ENCODE measurements at places on chromosomes 5 and 9.

DNA sequence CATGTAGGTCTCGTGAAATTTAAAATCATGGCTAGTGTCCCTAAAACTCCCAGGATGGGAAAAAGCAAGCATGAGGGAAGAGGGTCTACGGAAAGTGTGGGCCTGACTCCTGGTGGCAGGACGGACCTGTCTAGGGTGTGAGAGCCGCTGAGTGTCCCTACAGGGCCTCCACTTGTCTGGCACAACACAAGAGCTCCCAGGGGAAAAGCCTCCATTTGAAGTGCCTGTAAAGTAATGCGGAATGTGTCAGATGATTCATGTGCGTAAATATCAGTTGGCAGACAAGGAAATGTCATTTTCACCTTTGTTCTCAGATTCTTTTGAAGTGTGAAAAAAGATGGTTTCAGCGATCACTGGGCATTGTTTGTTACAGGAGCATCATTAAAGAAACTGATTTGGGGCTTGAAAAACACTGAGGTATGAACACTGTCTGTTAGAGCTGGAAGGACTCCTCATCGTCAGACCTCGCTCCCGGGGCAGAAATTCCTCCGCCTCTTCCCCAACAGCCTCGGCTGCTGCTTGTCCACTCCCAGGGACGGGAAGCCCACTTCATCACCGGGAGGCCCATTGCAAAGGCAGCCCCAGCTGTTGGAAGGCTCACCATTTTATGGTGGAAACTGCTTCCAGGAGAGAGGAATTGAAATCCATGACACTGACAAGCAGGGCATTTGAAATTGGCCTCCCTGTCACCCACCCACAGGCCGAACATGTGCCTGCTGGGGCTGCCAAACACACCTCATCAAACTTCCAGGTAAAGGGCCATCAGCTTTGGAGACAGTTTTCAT lies 240.8 kb downstream of the FSTL4 start:
- no peak for DNase-seq

GRCh38 chr9:31103836-31104235 lies 1280.6 kb upstream of the ACO1 start:
- DNase-seq, result no peak

DNA sequence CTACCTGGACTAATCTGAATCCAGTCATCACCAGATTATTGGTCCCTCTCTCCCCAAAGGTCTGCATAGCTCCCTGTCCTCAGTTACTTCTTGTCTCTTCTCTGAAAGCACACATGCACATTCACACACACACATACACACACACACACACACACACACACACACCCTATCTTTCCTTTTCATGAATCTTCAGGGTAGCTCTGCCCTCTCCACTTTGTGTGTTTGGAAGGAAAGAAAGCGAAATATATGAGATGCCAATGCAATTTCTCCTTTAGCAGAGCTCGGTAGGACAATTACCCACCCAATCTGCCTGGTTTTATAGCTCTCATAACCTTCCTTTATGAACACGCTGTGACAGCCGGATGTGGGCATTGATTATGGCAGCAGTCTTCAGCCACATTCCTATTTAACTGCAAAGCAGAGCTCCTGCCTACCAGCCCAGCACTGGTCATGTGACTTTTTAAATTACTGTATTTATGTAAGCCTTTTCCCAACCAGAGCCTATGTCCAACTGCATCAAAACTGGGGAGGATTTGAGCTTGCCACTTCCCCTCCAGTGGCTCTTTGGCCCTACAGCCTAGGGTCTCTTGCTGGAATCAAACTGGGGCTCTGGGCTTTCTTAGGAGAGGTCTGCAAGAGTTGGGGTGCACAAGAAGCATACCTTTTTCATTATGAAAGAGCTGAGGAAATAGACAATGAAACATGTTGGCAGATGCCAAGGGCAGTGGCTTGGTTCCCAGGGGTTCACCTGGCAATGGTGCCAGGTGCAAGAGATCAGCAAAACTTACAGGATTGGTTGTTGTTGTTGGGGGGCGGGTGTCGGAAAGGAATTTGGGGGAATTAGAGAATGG lies 20.8 kb upstream of the MATR3 start:
- DNase-seq, result no peak

- no peak for DNase-seq
Observed at GRCh38 chr5:39157701-39158100, 61.7 kb downstream of the FYB1 start.

GRCh38 chr5:173493040-173493439 lies 123.4 kb downstream of the BOD1 start:
- no peak for DNase-seq

GRCh38 chr9:129840034-129840433 lies 4.8 kb downstream of the USP20 start:
- DNase-seq, result no peak

- no peak for DNase-seq
Observed at GRCh38 chr5:57833489-57833888, 350.9 kb upstream of the ACTBL2 start.

DNA sequence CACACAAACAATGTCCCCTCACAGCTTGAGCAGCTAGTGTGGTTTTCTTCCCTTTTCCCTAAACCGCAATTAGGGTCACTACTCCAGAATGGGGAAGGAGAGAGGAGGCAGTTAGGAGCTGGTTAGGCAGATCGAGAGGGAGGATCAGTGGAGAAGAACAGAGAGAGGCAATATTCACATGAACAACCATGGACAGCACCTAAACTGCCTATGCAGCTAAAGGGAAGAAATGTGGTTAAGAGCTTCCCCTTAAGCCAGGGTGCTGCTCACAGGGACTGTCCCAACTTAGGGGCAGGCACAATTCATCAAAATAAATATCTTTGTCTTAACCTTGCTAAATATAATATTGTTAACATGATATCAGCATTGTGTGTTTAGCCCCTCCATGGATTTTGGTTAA lies 359.3 kb upstream of the CDH18 start:
- no peak for DNase-seq

- DNase-seq, result peak; percentile 63
Observed at GRCh38 chr9:101028346-101029314, at the start of gene PLPPR1. PLPPR1 (plus strand) TSS chr9:101028727.

GRCh38 chr9:35548571-35548970 lies 56.5 kb upstream of the TESK1 start:
- no peak for DNase-seq

- no peak for DNase-seq
Observed at GRCh38 chr5:90344689-90345088, 64.9 kb downstream of the CETN3 start.

GRCh38 chr5:121872856-121873255 lies 21.2 kb downstream of the FTMT start:
- DNase-seq, result no peak

- DNase-seq, result no peak
Observed at GRCh38 chr5:140239939-140240700, 62.8 kb downstream of the PFDN1 start.

DNA sequence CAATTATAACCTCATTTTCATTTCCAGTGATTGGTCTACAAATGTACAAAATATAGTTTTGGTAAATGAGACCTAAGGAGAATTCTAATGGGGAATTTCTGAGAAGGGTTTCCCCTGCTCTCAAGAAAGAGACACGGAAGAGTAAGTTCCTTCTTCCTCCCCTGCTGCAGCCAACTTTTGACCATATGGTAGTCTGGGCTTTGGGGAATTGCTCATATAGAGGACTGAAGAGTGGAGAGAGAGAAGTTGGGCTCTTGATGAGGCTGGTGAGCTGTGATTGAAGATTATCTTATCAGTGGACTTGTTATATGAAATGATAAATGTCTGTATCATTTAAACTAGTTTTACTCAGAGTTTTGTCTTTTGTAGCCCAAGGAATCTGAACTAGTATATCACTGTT lies 4.3 kb upstream of the LNPEP start:
- no peak for DNase-seq

- no peak for DNase-seq
Observed at GRCh38 chr9:117156771-117157535, 257.9 kb downstream of the ASTN2 start.

DNA sequence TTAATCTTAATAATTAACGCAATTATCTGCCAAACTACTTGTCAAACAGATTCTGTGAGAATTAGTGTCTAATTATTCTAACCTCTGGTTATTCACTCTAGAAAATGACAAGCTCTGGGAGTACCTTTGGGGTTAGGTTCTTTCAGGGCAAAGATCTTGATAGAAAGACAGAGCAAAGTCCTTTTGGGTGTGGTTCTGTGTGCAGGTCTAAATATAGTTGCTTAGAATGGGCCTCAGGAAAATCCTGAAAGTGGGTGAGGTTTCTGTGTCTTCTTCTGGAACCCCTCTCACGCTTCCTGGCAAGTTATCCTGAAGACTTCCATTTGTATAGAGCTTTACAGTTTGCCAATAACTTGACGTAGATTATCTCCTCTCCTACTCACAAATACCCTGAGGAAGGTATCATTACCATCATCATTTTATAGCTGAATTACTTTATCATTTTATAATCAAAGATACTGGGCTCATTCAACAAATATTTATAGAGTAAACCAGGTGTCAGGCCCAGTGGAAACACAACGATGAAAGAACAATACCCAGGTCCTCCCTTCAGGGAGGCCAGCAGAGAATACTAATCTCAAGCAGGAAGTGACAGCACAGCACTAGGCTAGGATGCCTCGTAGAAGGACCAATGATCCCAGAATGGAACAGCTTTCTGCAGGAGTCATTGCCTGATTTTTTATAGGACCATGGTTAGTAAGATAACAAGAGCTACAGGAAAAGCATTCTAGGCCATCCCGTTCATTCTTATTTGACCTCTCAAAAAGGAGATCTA lies 27.6 kb upstream of the LHFPL2 start:
- DNase-seq, result no peak

GRCh38 chr5:109506556-109506955 lies 96.8 kb upstream of the PJA2 start:
- no peak for DNase-seq

DNA sequence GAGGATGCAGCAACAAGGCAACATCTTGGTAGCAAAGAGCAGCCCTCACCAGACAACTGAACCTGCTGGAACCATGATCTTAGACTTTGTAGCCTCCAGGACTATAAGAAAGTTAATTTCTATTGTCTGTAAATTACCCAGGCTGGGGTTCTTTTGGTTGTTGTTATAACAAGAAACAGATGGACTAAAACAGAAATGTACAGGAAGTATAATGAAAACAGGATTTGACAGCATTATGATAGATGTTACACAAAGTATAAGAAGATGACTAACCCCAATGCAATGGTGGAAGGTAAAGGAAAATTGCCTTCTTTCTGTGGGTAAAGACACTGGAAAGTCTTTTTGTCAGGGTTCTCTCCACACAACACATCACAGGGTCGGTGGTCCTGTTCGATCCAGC lies 204.2 kb downstream of the SGCD start:
- DNase-seq, result no peak

GRCh38 chr5:72296256-72296655 lies 23.8 kb downstream of the MRPS27 start:
- no peak for DNase-seq

DNA sequence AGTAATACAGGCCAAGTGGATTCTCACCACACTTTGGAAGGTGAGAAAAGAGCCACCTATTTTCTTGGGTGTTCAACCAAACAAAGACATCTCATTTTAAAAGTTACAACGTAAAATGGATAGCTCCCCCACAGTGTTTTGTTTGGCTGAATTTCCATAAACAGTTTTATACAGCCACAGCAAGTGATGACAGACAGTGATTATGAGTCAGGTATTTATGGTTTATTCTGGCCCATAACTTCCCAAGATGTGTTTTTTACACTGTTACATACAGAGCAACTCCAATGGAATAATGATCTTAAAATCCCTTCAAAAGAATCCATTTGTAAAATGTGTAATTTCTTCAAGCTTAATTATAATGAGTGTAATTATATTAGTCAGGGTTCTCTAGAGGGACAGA lies 421.3 kb downstream of the TLE1 start:
- no peak for DNase-seq
